Bronchial epithelial cell (primary cell): ENCODE measurements at places on chromosomes 7 and 10. TPM values are rescaled to one million over a fixed set of nuclear protein-coding genes. Genes with fewer than 3 reads are reported as not detected.

The OR2A1 gene
- total RNA-seq = not detected in 2 replicates

The CLRN3 gene
- not detected in 2 replicates for total RNA-seq

DNA sequence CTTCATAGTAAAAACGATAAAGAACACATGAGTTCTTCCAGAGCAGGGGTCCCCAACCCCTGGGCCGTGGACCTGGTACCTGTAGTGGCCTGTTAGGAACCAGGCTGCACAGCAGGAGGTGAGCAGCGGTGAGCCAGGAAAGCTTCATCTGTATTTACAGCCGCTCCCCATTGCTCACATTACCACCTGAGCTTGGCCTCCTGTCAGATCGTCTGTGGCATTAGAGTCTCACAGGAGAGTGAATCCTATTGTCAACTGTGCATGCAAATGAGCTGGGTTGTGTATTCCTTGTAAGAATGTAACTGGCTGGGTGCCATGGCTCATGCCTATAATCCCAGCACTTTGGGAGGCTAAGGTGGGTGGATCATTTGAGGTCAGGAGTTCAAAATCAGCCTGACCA is 229.5 kb downstream of the CNTNAP2 start:
- DNase-seq = no peak

GRCh38 chr7:134890246-134891240 is 95.8 kb upstream of the AGBL3 start:
- peak; percentile 87 for DNase-seq

DNA sequence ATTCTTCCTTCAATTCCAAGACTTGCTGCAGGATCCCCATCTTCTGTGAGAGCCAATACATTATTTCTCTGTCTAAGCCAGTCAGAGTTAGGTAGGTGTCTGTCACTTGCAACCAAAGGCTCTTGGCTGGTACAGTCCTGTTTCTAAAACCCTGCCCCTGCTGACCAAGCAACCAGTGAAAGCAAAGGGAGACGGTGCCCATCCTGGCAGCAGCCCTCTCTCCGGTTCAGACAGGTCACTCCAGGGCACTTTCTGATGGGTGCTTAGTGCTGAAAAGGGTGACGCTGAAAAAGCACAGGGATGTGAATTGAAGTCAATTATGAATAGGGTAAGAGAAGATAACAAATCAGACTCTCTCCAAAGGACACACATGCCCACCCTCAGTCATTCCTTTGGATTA is 37.5 kb downstream of the SPOCK2 start:
- no peak for DNase-seq

- no peak for DNase-seq
Measured at GRCh38 chr7:133587903-133588302, 335.0 kb downstream of the EXOC4 start.

The MRC1 gene
- under 0.01 TPM in 2 replicates for total RNA-seq

DNA sequence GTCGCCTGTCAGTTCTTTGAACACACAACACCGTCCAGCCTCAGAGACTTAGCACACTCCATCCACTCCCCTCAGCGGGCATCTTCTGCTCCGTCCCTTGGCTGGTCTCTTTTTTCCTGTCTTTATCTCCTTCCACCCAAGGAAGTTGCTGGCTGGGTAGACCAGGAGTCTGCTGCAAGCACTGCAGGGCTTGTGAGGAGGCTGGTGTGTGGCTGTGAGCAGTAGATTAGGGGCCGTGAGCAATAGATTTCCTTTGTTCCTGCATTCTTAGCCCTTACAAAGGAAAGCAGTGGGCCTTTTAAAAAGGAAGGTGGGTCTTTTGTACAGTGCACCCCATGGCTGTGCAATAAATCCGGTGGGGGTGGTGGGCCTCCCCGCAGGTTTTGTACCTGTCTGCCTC is 100.3 kb upstream of the BTBD16 start:
- DNase-seq = no peak

DNA sequence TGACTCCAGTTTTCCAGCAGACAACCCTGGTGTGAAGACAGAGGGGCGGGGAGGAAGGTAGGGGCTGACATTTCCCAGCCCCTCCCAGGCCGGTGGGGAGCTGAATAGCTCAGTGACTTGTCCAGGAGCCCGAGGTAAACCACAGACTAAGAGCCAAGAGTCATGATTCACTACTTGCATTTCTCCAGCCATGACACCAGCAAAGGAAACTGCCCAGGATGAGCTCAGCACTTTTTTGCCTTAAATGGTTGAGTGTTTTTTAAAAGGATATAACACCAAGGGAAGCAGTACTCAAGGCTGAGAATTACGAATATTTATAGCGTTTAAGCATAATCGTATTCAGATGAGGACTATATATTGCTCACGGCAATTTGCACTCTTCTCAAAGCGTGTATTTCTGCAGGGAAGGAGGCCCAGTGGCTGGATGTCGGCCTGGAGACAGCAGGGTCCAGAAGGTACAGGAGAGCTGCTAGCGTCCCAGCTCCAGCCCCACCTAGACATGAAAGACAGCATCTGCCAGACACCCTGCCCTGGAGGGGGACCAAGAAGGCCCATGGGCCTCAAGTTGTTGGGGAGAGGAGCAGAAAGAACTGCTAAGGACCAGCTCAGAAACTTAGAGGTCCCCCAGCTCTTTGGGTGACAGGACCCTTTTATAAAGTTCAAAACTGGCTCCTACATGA is 141.4 kb downstream of the GRID1 start:
- DNase-seq = peak; percentile 70

The PNLIPRP1 gene
- total RNA-seq = not detected in 2 replicates

GRCh38 chr10:107144490-107144889 is 20.0 kb downstream of the SORCS1 start:
- no peak for DNase-seq

The IDI2 gene
- not detected in 2 replicates for total RNA-seq

The UROS gene
- total RNA-seq = 17.4 and 20.5 TPM in 2 replicates

DNA sequence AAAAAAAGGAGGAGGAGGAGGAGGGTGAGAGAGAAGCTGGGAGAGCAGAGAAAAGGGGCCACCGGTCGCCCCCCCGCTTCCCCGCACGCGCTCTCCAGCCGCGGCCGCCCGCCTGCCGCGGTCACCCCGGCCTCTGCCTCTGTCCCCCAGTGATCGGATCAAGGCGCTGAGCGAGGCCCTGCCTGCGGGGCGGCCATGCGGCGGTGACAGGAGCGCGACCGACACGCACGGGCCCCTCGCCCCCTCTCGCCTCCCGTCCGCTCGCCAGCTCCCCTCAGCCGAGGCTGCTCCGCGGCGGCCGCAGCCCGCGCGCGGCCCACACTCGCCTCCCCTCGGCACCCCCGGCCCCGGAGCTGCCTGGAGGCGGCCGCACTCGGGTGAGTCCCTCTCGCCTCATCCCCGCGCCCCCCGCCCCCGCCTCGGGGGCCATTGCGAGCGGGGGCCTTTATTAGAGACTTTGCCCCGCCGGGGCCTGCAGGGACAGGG is at the start of gene GTF2I:
Gene GTF2I (plus strand): TSS at position 27 of the 486 bp plus-strand sequence. CDS start 31,411 bp downstream, outside the sequence.
- no peak for DNase-seq

DNA sequence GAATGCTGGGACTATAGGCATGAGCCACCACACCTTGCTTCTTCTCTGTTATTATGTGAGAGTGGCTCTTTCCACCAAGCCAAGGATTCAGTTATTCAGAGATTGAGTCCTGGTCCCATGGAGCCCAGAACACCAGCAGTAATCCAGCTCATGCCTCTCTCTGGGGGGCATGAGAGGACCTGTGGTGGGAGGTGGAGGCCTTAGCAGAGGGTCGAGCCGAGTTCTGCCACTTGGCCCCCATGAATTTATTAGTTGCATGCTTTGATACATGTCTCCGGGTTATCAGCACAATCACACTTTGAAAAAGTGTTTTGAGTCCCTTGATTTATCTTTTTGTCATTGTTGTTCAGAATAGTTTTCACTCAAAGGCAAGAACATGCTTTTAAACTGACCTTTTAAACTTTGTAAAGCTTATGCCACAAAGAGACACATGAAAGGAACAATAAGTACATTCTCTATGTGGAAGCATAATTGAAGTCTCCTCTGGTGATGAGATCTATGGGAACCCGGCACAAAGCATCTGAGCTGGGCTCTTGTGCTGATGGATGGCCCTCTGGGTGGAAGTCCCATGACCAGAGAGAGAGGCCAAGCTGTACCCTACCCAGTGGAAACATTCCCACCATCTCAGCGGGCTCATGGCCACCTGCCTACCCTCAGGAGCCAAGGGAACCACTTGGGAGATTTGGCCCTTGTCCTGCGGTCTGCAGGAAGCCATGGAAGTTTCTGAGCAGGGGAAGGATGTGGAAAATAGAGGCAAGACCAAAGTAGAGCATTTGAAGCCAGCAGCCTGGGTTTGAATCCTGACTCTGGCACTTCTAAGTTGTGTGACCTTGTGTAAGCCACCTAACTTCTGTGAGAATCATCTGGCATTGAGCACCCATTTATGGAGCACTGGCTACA is 53.9 kb downstream of the MINDY4 start:
- DNase-seq = no peak

DNA sequence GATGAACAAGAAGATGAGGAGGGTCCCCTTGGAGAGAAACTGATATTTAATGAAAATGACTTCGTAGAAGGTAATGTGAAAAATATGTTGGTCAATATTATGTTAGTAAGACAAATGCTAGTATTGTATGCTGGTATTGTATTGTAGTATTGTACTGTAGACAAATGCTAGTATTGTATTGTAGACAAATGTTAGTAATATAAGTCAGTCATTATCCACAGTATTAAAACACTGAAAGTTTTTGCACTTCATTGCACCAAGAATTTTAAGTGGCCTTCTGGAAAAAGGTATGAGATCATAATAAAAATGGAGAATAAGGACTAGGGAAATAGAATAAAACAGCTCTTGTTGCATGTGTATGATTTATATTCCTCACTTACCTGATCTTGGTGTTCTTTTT is 17.5 kb downstream of the CSGALNACT2 start:
- DNase-seq = no peak

The PRRT4 gene
- total RNA-seq = under 0.01 and 0.13 TPM in 2 replicates

The SNX8 gene
- 8.7 and 12.9 TPM in 2 replicates for total RNA-seq

The TMEM273 gene
- total RNA-seq = not detected in 2 replicates

DNA sequence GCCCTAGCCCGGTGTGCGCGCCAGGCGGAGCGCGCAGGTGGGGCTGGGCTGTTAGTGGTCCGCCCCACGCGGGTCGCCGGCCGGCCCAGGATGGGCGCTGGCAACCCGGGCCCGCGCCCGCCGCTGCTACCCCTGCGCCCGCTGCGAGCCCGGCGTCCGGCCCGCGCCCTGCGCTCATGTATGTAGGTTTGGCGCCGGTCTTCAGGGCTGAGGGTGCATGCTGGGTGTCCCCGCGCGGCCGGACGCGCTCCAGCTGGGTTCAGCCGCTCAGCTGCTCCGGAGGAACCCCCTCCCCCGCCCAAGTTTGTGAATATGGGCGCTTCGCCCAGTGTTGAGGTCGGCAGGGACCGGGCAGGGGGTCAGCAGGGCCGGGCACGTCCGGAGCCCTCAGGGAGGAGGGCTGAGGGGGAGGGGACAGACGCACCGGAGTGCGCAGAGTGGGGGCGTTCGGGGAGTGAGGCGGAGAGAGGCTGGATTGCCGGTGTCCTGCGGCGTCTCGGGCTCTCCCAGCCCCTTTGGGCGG is 559 bp downstream of the VWC2 start:
- DNase-seq = no peak

GRCh38 chr7:75066521-75066920 is 7.1 kb downstream of the RCC1L start:
- no peak for DNase-seq

GRCh38 chr7:67478066-67478465 is 481.4 kb downstream of the TYW1 start:
- no peak for DNase-seq

- DNase-seq = no peak
Measured at GRCh38 chr10:61040399-61041016, 96.5 kb upstream of the RHOBTB1 start.

The IFIT1B gene
- total RNA-seq = not detected in 2 replicates

- no peak for DNase-seq
Measured at GRCh38 chr10:129785536-129785981, 178.5 kb downstream of the EBF3 start.

- DNase-seq = peak; percentile 39
Measured at GRCh38 chr7:120842121-120842621, 15.8 kb downstream of the TSPAN12 start.

GRCh38 chr7:44258423-44258760 is 57.6 kb downstream of the YKT6 start:
- DNase-seq = no peak

The HOXA13 gene
- total RNA-seq = under 0.01 TPM in 1 of 2 replicates, not detected in the other

- no peak for DNase-seq
Measured at GRCh38 chr7:147611431-147611830, 979.1 kb upstream of the C7orf33 start.

DNA sequence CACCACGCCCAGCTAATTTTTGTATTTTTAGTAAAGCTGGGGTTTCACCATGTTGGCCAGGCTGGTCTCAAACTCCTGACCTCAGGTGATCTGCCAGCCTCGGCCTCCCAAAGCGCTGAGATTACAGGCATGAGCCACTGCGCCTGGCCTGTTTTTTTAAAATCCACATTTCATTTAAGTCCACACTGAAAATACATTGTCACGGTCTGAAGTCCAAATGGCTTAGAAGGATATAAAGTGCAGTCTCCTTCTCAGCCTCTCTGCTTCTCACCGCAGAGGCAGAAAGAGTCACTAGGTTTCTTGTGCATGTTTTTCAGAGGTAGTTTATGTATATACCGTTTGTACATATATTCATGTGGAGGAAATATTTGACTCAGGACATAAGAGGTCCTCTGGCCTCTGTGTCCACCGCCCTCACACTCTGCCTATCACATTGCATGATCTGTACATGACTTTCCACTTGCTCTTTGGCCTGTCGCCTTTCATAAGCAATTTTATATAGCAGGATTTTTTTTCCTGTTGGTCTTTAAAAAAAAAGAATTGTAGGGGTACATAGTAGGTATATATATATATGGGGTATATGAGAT is 42.9 kb downstream of the BLNK start:
- no peak for DNase-seq

- DNase-seq = peak; percentile 82
Measured at GRCh38 chr10:131900350-131901152, at the start of gene PPP2R2D. PPP2R2D (plus strand) TSS chr10:131901008; CDS start chr10:131901149, 141 bp downstream.

The NAT16 gene
- total RNA-seq = not detected in 2 replicates

GRCh38 chr10:93245779-93246178 is 172.1 kb downstream of the CYP26A1 start:
- no peak for DNase-seq

- DNase-seq = no peak
Measured at GRCh38 chr10:49360271-49361177, 35.4 kb downstream of the DRGX start.

The LIPF gene
- not detected in 2 replicates for total RNA-seq

The INA gene
- total RNA-seq = 0.26 TPM in 2 replicates

DNA sequence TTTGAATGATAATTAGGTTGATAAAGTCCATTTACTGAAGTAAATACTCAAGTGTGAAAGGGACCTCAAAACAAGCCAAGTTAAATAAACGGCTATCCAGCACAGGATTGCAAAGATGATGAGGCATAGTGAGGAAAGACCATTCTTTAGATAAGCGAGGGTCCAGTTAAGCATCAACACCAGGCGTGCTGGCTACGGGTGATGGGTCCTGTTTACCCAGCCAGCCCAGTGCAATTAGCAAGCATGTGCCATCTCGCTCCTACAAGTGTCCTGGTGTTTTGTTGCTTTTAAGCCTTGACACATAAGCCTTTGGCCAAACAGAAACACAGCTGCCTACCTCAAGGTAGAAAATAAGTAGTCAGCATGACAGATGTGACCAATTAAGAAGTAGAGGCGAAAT is 7.1 kb downstream of the NEBL start:
- peak; percentile 6 for DNase-seq
